ENCODE measurements at places on chromosomes 3 and 15.

DNA sequence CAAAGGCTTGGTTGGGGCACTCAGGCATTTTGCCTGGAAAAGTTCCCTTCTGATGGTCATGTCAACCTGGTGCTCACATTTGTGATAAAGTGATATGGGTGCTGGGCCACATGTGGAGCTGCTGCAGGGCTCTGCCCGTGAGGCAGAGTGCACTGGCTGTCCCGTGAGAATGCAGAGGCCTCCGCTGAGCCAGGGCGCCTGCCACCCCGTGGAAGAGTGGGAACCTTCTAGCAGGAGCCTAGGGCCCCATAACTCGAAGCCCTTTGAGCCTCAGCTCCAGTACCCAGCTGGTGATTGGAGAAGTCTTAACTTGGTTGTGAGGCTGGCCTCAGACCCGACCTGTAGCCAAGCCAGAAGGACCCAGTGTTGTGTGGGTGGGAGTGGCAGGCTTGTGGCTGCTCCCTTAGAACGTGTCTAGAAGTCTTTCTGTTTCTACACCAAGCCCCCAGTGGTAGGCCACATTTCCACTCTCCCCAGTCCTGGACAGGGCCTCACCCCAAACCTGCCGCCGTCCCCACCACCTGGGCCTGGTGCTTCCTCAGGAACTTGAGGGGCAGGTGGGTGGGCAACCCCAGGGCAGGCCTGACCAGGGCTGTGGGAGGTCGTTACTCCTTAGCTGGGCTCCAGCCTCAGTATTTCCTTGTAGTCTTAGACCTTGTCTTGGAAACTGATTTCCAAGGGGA is 19.7 kb downstream of the SEC61A1 start:
- DNase-seq, result no peak

DNA sequence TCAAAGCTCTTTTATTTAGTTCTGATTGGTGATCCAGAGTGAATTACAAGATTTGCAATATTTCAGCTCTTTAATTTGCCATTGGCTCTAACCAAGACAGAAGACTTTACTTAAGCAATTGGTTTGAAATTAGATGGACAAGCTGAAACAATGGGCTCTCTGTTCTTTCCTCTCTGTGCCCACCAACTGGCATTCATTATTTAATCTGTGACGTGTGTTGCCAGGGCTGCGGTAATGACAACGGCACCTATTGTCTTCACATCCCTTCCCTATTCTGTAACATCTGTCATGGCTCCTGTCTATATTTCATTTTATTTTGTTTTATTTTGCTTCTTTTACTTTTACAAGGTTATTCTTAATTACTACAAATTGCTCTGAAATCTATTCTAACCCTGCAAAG is 33.9 kb downstream of the PLD1 start:
- DNase-seq, result no peak

GRCh38 chr3:2873986-2874385 is 236.2 kb downstream of the IL5RA start:
- DNase-seq, result no peak

DNA sequence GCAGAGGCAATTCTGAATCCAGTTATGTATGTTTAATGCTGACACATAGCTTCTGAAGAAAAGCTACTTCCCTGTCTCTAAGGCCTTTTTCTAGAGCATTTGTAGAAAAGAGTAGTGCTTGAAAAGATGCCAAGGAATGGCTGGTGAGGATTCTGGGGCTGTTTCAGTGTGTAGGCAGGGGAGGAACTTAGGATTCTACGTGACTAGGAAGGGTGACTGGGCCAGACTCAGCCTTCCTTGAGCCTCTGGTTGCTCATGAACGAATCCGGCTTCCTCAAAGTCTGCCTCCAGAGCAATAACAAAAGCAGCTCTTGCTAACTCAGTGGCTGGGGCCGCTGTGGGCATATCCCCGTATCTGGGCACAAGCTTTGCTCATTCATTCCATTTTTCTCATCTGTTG is 104.8 kb upstream of the WNT5A start:
- DNase-seq, result no peak

DNA sequence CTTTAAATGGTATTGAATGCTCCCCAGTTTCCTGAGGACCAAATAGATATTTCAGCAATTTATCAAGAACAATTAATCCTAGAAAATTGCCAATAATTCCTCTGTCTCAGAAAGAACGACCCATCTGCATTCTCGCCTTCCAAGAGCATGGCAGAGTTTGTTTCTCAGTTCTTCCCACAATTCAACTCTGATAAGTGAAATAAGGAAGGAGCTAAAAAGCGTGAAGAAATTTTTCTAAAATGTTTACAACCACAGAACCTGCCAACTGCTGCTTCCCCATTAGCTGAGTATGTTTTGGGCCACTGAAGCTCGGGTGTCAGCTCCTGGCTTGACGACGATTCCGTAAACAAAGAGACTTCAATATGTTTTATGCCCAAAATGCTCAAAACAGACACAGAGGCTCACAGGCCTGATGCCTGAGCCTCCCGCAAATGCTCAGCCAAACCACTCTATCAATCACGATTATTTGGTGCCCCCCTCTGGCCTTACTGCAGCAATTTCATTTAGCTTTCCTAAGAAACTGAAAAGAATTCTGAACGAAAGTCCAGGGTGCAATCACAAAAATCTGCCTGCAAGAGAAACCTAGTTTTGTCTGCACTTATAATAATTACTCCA is 259.2 kb upstream of the CCDC54 start:
- peak; percentile 58 for DNase-seq

DNA sequence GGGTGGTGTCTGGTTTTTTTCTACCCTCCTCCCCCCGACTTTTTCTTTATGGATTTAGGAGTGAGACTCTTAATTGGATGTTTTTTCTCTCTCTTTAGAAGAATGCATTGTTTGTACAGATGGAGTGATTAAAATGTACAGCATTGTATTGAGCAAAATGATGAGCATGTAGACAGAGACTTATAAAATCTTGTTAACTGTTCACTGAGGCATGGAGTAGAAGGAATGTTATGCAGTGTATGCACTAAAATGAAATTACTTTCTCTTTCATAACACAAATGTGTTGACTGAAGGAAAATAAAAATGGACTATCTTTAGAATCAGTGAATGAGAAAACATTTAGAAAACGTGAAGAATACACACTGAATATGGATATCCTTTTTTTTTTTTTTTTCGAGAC is 39.8 kb downstream of the ZFAND6 start:
- DNase-seq, result no peak

GRCh38 chr15:77004189-77004588 is 9.3 kb downstream of the PSTPIP1 start:
- DNase-seq, result peak; percentile 63

- DNase-seq, result no peak
Observed at GRCh38 chr3:146865175-146865755, 260.1 kb upstream of the PLSCR5 start.

DNA sequence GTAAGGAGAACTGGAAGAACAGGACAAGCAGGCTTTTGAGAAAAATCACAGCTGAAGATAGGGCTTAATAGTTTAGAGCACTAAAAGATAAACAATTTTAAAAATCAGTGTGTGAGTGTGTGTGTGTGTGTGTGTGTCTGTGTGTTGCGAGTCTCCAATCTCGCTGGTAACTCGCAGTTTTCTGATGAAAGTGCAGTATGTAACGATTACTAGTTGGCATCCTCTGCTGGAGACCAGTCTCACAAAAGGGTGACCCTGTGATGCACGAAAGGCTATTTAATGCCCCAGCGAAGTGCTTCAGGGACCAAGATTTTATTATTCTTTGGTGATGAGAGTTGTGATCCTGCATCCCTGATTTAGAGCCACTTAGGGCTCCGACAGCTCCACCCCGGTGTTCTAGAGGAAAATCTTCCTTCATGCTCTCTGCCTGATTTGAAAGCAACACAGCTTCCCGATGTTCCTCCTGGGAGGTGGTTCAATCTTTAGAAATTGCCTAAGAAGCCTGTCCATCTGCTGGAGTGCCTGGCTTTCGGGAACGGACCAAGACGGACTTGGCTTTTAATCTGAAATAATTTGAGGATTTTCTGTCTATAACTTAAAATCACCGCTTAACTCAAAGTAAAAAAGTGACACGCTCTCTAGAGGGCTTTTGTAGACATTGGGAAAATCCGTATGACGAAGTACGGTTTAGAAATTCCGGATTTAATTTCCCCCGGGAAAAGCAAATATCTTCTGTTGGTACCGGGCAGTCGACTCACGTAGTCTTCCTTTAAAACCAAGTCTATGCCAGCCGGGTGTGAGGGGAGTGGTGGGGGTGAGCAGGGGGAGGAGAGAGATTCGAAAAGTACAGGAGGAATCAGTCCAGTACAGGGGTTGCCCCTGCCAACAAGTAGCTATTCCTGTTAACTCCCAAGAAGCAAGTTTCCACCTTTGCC is 1.1 kb upstream of the ALCAM start:
- no peak for DNase-seq

GRCh38 chr3:133512416-133513089 is 60.9 kb upstream of the CDV3 start:
- DNase-seq, result no peak

DNA sequence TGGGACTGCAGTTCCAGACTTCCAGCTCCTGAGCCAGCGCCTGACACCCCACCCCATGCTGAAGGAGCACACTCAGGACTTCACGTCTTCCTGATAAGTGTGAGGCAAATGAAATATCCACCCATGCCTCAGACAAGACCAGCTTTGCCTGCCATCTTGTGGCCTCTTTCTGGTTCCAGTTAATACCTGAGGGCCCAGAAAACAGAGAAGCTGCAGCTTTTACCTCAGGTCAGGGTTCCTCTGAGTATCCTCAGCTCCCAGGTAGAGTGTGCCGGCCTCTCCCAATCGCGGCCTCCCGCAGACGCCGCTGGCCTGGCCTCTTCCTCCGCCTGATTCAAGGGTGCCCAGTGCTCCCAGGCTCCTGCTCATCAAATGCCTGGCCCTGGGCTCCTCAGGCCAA is 5.1 kb upstream of the KLHL6 start:
- DNase-seq, result no peak

GRCh38 chr3:159913712-159914414 is 74.8 kb upstream of the IL12A start:
- DNase-seq, result no peak

- DNase-seq, result no peak
Observed at GRCh38 chr3:4449043-4449805, 17.8 kb downstream of the SUMF1 start.

GRCh38 chr3:175885231-175885766 is 1026.2 kb downstream of the NAALADL2 start:
- DNase-seq, result no peak

DNA sequence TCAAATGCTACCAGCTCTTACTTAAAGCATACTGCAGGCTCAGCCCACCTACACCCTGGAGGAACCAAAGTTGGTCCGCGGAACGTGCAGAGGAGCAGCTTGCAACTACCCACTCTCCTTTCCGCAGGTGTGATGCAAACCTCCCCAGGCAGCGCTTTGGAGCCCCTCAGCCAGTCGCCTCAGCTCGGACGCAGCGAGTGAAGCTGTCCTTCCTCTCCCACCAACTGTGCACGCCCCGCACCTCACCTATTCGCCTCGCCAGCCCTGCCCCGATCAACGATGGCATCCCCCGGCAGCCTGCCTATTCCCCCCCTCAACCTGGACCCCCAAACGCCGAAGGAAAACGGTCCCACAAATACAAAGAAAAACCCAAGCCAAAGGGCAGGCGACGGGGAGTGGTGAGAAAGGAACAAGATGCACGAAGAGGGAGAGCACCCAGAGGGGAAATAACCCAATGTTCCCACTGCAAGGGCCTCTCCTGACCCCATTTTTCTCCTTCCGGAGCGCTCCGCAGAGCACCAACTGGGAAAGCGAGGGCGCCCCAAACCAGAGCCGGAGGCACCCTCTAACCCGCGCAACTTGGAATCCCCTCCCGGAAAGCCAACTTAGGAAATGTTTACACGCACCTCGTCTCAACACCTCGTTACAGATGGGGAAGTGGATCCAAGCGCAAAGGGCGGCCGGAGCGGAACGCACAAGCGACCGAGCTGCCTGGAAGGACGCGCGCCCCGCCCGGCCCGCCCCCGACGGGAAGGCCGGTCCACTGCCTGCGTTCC is 665 bp downstream of the GLB1 start:
- DNase-seq, result no peak

DNA sequence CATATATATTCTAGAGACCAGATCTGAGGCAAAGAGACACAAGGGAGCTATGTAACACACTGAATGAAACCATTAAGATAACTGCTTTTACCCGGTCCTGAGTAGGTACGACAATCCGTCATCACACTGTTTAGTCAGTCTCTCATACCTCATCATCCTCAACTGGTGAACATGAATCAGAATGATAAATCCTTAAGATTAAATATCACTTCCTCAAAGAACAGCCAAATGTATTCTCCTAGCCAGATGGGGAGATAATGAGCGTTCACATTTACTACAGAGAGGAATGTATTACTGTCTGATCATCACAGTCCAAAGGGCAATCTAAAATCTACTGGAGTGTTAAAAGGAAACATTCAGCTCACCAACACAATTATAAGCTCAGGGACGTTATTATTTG is 319.4 kb upstream of the STAC start:
- DNase-seq, result no peak

DNA sequence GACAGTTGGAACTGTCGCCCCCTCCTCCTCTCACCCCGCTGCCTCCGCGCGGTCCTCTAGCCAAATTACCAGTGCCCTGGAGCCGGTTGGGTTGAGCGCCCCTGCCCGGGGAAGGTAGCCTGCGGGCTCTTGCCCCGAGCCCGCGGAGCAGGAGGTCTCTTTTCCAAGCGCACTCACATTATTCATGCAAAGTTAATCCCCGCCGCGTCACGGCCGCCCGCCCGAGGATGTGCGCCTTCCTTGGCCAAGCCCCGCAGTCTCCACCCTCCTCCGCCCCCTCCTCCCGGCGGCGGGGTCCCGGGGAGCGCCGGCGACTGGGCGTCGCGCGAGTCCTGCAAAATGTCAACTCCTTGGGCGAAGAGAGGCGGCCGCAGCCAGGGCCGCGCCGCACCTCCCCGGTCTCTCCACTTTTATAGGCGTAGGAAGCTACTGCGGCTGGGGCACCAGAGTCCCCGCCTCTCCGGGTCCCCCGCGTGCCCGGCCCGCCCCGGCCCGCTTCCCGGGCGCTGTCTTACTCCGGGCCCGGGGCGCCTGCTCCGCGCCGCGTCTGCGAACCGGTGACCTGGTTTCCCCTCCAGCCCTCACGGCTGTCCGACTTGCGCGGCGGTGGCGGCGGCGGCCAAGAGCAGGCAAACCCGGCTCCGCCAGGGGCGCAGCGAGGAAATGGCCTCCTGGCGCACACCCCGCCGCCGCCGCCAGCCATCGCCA is at the start of gene THRB:
Gene THRB, minus strand, starts transcription at position 233 of the 708 bp plus-strand sequence.
- DNase-seq, result peak; percentile 79

DNA sequence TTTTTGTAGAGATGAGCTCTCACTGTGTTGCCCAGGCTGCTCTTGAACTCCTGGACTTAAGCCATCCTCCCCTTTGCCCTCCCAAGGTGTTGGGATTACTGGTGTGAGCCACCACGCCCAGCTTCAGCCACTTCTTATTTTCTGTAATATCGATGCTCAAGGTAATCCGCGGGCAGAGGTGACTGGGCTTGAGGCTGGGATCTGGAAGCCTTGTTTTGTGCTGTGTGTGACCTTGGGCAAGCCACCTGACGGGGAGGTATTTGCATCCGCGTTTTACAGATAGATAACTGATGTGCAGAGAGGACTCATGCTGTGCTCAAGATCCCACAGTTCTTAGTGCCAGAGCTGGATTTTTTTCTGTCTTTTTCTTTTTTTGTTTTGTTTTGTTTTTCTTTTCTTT is 27.8 kb upstream of the SEMA4B start:
- no peak for DNase-seq

Data from heart right ventricle (tissue), 16 donors.